ACHN (cell line): ENCODE measurements at places on chromosomes 2 and 18.

- peak; percentile 77 for DNase-seq
Observed at GRCh38 chr18:7946734-7947377, 379.7 kb downstream of the PTPRM start.

DNA sequence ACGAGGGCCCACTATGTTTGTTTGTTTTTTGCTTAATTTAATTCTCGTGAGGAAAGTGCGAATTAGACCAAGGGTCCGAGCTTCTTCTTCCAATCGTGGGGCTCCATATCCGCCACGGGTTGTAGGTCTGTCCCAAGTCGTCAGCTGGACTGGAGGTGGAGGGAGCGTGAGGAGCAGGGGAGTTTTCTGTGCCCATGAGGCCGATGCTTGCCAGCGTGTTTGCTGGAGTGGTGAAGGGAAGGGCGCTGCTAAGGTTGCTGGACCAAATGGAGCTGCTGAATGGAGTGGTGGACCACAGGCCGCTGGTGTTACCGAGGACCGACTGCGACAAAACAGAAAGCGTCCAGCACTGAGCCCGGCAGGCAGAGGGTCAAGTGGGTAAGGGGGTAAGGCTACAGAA is 43.7 kb downstream of the ZAP70 start:
- no peak for DNase-seq

DNA sequence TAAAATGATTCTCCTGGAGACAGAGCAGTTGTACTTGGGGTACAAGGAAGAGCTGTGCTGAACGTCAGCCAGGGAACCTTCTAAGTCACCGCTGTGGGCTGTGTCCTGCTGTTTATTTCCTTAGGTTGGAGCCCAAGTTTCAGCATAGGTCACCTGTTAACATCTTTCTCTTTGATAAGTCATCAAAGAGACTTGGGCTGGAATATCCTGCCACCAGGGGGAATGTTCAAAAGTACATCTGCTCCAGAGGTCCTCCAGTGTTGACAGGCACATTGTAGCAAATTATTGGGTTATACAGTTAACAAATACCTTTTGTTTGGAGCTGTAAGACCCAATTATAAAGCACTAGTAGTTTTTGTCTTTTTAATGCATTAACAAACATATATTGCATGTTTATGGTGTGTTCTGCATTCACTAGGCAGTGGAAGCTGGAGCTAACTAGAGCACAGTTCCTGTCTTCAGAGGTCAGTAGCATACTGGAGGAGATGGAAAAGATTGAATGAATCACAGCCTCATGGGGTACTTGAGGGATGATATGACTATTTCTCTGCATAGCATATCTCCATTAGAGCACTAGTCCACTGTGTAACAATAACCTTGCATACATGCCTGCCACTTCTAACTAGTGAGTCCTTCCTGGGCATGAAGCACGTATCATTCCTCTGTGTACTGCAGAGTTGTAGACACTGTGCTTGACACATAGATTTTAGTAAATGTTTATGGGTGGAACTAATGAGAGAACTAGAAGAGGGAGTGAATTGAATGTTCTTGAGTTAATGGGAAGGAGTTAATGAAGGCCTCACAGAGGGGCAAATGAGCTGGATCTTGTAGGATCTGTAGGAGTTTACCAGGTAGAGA is 182.1 kb downstream of the AGAP1 start:
- DNase-seq, result peak; percentile 82

GRCh38 chr18:13313006-13313686 is 94.6 kb downstream of the LDLRAD4 start:
- no peak for DNase-seq

GRCh38 chr2:133475610-133476009 is 92.7 kb downstream of the NCKAP5 start:
- DNase-seq, result no peak

DNA sequence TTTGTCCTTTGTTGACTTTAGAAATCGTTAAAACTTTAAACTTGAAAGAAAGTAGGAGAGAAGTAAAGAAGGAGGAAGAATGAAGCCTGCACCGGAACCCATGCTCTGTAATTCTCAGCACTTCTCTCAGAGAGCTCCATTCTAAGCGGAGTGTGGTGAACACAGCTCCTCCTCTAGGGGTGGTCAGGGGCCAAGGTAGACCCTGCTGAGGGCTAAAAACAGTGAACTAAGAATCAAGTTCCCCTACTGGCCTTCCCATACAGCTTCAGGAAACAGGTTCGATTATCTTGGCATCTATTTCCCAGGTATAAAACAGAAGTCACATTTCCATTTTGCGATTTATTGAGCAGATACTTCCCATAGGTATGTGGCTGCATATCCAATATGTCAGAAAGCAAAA is 92.7 kb upstream of the ASAP2 start:
- DNase-seq, result no peak

GRCh38 chr2:236612737-236613136 is 43.1 kb downstream of the ACKR3 start:
- DNase-seq, result no peak

DNA sequence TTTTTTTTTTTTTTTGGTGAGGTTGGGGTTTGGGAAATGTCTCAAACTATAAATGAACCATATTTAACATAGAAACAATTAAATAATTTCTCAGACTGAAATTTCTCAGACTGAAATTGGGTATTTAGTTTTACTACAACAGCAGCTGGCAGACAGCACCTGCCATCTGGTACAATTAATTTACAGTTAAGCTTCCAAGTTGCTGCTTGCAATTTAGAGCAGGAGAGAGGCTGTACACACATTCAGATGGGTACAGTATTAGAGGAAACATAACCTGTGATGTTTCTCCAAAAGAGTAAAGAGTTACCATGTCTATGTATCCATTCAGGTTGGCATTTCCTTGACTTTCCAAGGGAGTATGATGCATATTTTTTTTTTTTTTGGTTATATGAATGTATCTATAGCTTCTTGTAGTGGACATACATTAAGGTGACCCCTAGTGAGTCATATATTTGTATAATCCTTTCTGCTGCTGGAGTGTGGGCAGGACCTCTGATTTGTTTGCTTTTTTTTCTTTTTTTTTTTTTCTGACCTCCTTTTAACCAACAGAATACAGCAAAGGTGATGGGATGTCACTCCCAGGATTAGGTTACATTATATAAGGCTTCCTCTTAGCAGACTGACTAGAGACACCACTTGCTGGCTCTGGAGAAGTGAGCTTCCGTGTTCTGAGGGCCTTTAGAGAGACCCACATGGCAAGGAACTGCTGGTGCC is 201.7 kb downstream of the PTH2R start:
- no peak for DNase-seq

DNA sequence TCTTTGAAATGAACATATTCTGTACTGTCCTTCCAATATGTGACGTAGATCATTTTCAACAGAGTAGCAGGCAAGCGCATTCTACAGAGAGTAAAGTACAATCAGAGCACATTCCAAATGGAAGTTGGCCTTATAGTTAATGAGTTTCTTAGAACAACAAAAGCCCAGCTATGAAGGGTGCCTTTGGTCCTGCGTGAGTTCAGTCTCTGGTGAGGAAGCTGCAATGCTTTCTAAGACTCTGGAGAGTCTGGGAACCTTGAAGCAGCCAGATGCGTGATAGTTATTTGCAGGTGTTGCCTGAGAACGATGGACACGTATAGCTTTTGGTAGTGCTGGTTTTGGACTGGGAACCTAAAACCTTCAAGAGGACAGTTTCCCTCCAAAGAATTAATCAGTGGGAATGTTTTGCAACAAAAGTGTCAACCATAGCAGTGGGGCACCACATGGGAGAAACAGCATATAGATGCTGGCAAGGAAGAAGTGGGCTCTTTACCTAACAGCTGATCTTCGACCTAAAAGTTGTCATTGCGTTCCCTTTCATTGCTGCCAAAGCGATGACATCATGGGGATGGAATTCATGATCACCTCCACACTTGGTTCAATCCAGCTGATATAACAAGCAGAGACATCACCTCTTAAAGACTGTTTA is 9.3 kb upstream of the SNORC start:
- DNase-seq, result no peak

GRCh38 chr2:26917135-26917836 is 53.2 kb upstream of the MAPRE3 start:
- DNase-seq, result no peak

DNA sequence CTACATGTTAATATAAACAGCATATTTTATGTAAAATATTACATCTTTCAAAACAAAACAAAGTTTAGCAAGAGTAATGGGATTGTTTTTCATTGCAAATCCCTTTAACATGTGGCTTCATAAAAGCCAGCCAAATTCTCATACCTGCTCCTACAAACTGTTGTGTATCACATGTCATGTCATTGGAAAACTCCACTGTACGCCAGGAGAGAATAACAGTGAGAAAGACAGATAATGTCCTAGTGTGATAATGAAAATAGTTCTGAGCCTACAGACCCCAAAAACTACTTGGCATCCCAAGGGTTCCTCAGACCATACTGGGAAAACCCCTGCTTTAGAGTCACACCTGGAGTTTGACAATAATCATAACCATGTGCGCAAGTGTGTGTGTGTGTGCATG is 182.7 kb upstream of the HNRNPA3 start:
- DNase-seq, result no peak

DNA sequence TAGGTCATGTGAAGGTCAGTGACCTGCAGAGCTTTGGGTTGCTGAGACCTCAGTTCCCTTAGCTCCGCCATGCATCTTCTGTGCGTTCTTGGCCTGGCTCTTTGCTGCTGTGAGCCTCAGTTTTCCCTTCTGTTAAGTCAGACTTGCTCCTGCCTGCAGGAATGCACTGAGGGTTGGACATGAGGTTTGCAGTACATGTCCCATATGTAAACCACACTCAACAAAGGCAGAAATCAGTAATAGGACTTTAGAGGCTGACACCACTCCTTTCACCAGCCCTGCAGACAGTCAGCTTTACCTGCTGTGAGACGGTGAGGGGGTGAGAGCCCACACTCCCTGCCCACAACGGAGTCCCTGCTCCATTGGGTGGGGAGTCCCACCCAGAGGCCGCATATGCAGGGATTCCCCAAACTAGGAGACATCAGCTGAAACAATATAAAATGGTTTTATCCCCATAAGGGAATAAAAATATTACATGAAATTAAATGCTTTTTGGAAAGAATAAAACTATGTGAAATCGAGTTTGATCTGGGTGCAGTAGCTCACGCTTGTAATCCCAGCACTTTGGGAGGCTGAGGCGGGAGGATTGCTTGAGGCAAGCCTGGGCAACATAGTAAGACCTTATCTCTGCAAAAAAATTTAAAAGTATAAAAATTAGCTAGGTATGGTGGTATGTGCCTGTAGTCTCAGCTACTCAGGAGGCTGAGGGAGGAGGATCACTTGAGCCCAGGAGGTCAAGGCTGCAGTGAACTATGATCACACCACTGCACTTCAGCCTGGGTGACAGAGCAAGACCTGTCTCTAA is 55.1 kb downstream of the MYO7B start:
- DNase-seq, result no peak

DNA sequence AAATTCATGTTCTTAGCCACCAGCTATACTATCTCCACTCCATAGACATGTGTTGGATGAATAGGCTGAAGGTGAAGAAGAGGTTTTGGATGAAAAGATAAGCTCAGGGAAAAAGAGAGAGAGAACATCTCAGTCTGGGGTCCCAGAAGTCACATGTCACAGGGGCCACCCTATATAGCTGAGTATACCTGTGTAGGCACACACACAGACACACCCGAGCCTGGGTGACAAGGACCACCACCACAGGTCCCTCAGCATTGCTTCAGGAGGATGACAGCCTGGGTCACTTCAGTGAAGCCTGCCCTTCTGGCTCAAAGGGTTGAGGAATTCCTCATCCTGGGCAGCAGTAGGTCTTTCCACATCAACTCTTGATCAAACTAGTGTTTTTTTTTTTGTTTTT is 56.2 kb downstream of the POLR1A start:
- DNase-seq, result no peak

- no peak for DNase-seq
Observed at GRCh38 chr2:14424478-14425390, 207.8 kb upstream of the LRATD1 start.

DNA sequence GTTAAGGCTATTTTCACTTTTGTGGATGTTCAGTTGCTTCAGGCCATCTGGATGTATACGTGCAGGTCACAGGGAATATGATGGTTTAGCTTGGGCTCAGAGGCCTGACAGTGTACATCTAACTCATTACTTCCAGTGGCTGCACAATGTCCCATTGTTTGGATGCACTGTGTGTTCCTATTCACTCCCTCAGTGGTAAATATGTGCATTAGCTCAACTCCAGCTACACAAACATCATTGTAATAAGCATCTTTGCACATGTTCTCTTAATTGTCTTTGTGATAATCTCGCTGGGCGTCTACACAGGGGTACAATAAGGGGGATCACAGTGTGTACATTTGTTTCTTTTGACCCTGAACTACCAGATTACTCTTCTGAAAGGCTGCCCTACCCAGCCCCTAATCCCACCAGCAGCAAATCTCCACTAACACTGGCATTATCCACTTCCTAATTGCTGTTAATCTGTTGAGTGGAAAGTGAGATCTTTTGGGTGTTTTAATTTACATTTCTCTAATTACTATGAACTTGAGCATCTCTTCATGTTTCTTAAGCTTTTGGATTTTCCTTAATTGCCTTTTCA is 56.1 kb upstream of the POLE4 start:
- DNase-seq, result no peak

DNA sequence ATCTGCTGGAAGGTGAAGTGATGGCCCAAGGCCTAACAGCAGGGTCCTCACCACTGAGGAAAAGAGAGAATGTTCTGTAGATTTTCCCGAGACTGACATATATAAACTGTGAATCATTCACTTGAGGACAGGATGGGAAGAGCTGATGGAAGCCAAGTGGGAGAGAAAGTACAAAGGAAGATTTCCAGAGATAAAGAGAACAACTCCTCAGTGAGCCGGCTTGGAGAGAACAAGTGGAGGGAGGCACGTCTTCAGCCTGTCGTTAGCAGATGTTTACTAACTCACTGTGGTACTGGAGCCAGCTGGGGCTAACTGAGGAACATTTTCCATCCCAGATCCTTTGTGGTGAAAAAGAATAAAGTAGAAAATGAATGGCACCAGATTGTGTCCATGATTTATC is 552.9 kb upstream of the TNP1 start:
- no peak for DNase-seq

DNA sequence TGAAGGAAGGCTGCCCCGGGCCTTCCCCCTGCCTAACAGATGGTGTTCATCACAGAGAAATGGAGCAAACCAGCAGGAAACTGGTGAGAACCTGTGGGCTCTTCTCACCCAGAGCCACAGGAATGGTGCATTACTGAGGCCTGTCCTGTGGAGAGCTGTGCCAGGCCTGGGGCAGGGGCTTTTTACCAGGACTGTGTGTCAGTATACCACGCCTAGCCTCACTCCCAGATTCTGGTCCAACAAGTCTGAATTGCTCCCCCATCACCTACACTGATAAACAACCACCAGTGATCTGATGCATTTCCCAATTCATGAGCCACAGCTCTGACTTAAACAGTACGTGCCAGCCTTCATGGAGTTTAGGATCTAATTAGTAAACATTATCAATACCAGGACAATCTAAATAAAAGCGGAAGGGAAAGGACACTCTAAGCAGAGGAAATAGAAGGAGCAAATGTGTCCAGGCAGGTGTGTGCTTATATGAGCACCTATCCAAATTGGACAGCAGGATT is 8.9 kb upstream of the DGUOK start:
- DNase-seq, result no peak

DNA sequence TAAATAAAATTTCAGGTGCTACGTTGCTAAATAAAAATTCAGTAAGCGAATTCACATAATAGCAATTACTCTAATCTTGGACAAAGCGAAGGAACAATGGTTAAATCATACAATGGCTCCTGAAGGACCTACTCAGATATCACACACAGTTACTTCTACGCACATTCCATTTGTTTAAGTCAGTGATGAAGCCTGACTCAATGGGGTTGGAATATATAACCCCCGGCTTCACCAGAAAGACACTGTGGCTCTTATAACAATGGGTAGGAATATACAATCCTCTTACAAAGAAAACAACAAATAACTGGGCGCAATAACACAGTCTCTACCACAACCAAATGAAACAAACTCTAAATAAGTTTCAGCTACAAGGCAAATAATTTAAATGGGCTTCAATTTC is 349.5 kb downstream of the IRS1 start:
- no peak for DNase-seq
